CD4-positive, CD25-positive, alpha-beta regulatory T cell (primary cell): ENCODE measurements at places on chromosomes 5 and 9.

- DNase-seq = peak; percentile 54
These were observed 13.2 kb downstream of the ATOX1 start for GRCh38 chr5:151745071-151745705.

DNA sequence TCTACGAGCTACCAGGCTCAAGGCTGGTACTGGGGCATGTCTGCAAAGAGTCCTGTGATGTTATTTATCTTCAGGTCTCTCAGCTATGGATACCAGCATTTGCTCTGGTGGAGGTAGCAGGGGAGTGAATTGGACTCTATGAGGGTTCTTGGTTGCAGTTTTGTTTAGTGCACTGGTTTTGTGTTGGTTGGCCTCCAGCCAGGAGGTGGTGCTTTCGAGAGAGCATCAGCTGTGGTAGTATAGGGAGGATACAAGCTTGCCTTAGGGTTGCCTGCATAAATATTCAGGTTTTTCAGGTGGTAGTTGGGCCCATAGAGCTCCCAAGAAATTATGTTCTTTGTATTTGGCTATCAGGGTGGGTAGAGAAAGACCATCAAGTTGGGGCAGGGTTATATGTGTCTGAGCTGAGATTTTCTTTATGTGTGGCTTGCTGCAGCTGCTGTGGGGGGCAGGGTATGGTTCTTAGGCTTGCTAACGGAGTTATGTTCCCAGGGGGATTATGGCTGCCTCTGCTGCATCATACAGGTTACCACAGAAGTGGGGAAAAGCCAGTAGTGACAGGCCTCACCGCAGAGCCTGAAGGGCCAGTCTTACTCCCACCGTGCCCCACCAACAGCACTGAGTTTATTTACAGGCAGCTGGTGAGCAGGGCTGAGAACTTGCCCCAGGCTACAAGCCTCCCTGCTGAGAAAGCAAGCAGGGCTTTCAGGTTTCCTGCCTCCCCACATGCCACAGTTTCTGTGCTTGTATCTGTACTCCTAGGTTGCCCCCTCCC lies 9.7 kb upstream of the RIOK2 start:
- no peak for DNase-seq

- peak; percentile 24 for DNase-seq
These were observed 37.6 kb upstream of the MAST4 start for GRCh38 chr5:66558560-66558959.

- no peak for DNase-seq
These were observed 551.5 kb upstream of the TLE4 start for GRCh38 chr9:79020276-79020675.
